ENCODE measurements at places on chromosomes 13 and 19. TPM values are rescaled to one million over a fixed set of nuclear protein-coding genes. Genes with fewer than 3 reads are reported as not detected.

GRCh38 chr19:29372461-29372860 lies 153.3 kb upstream of the VSTM2B start:
- no peak overlapping the region for H3K27ac ChIP-seq
- H3K4me1 ChIP-seq = no peaks in the 10 kb centered on the region
- no peak for DNase-seq
- no peaks in the 10 kb centered on the region for H3K36me3 ChIP-seq
- H3K27me3 ChIP-seq = no peaks in the 10 kb centered on the region

DNA sequence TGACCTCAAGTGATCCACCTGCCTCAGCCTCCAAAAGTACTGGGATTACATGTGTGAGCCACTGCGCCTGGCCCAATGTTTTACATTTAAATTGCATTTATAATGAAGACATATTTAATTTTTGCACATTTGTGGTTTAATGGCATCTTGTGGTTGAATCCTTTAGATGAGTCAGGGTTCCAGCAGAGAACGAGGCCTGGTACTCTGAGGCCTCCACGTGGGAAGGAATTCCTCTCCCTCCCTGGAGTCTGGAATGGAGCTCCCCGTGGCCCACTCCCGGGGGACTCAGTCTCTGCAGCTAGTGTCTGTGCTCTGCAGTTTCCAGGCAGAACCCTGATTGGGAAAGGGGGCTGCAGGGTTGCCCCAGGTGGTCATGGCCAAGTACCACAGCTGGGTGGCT lies 24.2 kb downstream of the ZFR2 start:
- H3K27me3 ChIP-seq = no peaks in the 10 kb centered on the region
- no peaks in the 10 kb centered on the region for H3K36me3 ChIP-seq
- DNase-seq = no peak
- no peaks in the 10 kb centered on the region for H3K4me1 ChIP-seq

- DNase-seq = no peak
- no peaks in the 10 kb centered on the region for H3K27me3 ChIP-seq
- H3K36me3 ChIP-seq = no peaks in the 10 kb centered on the region
- H3K4me3 ChIP-seq = no peak overlapping the region
- peaks cover 26% of the 10 kb centered on the region for H3K4me1 ChIP-seq
Observed at GRCh38 chr19:13040232-13040947, 45.1 kb downstream of the NFIX start.

Gene IRS2
- polyA plus RNA-seq = 2.3 TPM

- H3K27me3 ChIP-seq = peaks cover 4% of the 10 kb centered on the region
- peaks cover 6% of the 10 kb centered on the region for H3K4me1 ChIP-seq
- peak; percentile 47 for DNase-seq
- no peak overlapping the region for H3K4me3 ChIP-seq
Observed at GRCh38 chr19:42386974-42387707, 3.0 kb downstream of the CNFN start.

Gene MYO1F
- 161 TPM for polyA plus RNA-seq

DNA sequence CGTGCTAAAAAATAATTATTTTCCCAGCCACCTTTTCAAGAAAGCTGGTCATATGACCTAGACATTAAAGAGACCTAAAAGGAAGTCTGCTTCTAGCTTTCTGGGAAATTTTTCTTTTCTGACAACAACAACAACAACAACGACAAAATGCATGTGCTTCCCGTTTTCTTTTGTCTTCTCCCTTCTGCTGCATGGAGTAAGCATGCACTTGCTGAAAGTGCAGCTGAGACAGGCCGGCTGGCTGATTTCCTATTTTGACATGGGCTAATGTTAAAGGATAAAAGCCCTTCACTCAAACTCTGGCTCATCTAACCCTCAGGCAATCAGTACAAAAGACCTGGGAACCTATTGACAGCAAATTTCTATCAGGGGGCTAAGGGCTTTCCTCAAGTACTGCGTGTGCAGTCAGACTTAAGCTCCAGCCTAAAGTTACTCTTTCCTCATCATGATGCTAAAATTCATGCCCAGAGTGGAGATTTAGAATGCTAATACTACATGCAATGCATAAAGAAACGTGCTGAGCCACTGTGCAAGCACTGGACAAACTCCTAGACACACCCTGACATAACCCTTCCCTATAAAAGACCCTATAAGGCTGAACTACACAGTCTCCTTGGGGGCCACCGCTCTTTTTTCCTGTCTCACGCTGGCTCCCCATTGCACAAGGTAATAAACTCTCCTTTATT lies 811.1 kb downstream of the UQCRFS1 start:
- H3K36me3 ChIP-seq = no peaks in the 10 kb centered on the region
- H3K4me1 ChIP-seq = no peaks in the 10 kb centered on the region
- no peaks in the 10 kb centered on the region for H3K27me3 ChIP-seq
- H3K27ac ChIP-seq = no peak overlapping the region

Gene EPS8L1
- polyA plus RNA-seq = 0.28 TPM

DNA sequence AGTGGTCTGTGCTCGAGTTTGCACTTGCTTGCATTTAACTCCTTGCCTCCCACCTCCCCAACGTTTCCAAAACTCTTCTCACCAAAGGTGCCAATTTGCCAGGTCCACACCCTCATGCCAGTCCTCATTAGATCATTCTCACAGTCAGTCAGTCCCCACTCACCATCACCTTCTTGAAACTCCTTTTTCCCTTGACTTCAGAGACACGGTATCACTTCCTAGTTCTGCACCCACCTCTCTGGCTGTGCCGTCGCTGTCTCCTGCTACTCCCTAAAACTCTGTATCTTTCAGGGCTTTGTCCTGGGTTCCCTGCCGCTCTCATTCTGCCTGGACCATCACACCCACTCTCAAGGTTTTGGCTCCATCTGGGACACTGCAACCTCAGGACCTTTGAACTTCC lies 19.6 kb downstream of the OLFM2 start:
- no peaks in the 10 kb centered on the region for H3K27me3 ChIP-seq
- H3K27ac ChIP-seq = no peak overlapping the region
- no peak for DNase-seq
- peaks cover 7% of the 10 kb centered on the region for H3K4me1 ChIP-seq

Gene ZNF560
- polyA plus RNA-seq = not detected

DNA sequence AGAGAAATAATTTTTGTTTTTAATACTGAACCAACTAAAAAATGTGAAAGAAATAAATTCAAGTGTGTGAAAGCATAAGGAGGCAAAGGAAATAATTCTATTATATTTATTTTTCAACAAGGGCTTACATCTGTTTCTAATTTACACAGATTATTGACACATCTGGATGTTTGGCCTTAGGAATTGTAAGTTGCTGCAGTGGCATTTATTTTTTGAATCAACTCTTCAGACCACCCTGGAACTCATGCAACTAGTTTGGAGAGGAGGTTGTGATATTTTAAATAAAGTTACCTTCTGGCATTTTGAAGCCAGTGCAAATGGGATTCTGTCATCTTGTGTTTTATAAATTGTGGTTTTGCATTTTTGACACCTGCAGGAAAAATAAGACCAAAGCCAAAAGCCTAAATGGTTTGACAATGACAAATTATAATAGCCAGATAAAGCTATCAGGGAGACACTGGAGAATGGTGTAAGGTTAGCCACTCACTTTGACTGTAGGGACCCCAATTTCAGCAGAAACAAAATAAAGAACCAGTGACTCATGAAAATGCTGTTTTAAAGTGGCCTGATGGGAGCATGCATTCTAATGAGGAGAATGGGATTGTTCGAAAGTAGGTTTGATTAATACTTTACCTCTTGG lies 192.9 kb downstream of the KLF5 start:
- H3K4me3 ChIP-seq = no peak overlapping the region
- H3K36me3 ChIP-seq = no peaks in the 10 kb centered on the region
- no peak for DNase-seq
- H3K27me3 ChIP-seq = no peaks in the 10 kb centered on the region
- H3K4me1 ChIP-seq = no peaks in the 10 kb centered on the region

Gene ZIM2
- not detected for polyA plus RNA-seq

Gene DAND5
- polyA plus RNA-seq = not detected

DNA sequence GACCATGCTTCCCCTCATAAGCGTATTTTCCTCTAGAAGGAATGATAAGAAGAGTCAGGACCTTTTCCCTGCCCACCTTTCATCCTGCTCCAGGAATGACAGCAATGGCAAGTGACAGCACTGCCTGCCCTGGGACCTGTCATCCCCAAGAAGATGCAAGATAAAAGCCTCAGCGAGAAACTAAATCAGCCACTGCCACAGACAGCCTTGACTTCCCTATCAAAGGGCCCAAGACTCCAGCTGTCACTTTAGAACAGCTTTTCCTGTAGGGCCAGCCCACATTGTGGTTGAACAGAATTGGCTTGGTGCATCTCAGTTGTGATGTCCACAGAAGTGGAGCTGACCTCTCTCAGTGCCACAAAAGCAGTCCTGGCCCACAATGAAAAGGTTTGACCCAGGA lies 1.1 kb downstream of the RAB8A start:
- peak overlapping the region; percentile 94 for H3K27ac ChIP-seq
- H3K4me1 ChIP-seq = peaks cover 37% of the 10 kb centered on the region
- H3K4me3 ChIP-seq = peak overlapping the region; percentile 89
- H3K27me3 ChIP-seq = no peaks in the 10 kb centered on the region
- DNase-seq = no peak

Gene C19orf67
- polyA plus RNA-seq = not detected

Gene PET100
- polyA plus RNA-seq = 297 TPM

DNA sequence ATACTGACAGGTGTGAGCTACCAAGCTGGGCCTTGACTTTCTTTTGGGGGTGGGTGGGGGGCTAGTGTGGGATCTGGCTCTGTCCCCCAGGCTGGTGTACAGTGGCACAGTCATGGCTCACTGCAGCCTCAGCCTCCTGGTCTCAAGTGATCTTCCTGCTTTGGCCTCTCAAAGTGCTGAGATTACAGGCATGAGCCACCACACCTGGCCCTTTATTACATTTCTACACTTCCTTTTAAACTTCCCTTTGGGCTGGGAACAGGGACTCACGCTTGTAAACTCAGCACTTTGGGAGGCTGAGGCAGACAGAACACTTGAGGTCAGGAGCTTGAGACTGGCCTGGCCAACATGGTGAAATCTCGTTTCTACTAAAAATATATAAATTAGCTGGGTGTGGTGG lies 12.0 kb downstream of the FTL start:
- no peaks in the 10 kb centered on the region for H3K4me1 ChIP-seq
- no peak overlapping the region for H3K27ac ChIP-seq
- DNase-seq = no peak
- H3K27me3 ChIP-seq = no peaks in the 10 kb centered on the region
- H3K4me3 ChIP-seq = no peak overlapping the region
- peaks cover 5% of the 10 kb centered on the region for H3K36me3 ChIP-seq

- no peaks in the 10 kb centered on the region for H3K4me1 ChIP-seq
- no peaks in the 10 kb centered on the region for H3K27me3 ChIP-seq
- no peak overlapping the region for H3K4me3 ChIP-seq
Observed at GRCh38 chr19:35315883-35316282, 13.1 kb upstream of the CD22 start.

DNA sequence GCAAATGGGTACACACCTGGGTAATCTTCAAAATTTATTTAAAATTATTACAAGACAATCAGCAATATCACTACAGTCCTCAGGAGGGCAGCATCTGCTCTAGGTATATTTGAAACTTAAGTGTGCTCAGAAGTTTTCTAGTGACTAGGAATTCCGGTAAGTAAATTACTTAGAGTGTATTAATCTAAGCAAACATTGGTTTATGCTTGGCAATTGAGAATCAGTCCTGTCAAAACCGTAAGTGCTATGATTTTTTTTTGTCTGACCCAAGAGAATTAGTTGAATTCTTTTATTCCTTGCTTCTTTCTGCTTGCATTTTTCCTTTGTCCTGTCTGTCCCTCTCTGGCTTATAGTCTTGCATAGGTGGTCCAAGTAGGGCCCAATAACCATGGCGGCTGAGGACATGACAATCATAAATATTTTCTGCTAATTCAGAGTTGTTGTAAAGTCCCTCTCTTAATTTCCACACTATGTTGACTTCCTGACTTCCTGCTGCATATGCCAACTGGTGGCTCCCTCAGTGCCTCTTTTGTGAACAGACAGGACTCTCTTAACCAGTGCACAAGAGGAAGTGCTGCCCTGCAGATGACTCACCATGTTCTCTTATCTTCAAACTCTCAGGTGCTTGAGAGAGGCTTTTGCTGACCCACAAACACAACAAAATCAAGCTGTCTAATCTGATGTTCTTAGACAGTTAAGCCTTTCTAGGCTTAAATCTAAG lies 82.2 kb downstream of the SLAIN1 start:
- H3K27me3 ChIP-seq = no peaks in the 10 kb centered on the region
- no peak overlapping the region for H3K4me3 ChIP-seq
- no peak overlapping the region for H3K27ac ChIP-seq
- DNase-seq = no peak
- no peaks in the 10 kb centered on the region for H3K36me3 ChIP-seq

DNA sequence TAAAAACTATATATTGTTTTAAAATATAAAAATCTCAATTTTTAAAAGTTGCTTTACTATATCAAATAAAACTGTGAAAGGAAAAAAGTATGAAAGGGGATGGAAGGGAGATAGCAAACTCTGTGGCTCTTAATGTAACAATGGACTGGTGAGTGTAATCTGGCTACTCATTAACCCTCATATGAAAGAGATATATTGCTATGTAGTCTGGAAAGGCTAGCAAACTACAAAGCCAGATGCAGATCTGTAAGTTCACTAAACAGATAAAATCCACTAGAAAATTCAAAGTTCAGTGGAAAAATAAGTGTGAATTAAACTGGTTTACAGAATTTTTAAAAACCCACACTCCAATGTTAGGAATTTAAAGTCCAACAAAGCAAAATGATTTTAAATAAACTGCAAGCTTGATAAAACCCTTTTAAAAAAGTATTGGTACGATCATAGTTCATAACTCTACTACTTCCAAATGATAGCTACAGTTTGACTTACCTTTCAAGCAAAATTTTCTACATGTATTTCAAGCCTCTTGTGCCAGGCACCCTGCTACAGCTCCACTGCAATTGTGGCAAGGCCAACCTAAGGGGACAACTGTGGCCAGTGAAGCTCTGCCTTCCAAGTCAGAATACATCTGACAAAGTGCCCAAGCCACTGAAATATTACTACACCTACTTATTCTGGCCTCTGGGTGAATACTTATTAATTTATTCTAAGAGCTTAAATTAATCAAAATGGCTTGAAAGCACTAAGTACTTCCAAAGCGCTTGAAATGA lies 647 bp upstream of the ELF1 start:
- no peak for DNase-seq
- no peaks in the 10 kb centered on the region for H3K27me3 ChIP-seq
- H3K4me3 ChIP-seq = no peak overlapping the region
- peaks cover 24% of the 10 kb centered on the region for H3K4me1 ChIP-seq
- peak overlapping the region; percentile 91 for H3K27ac ChIP-seq
- no peaks in the 10 kb centered on the region for H3K36me3 ChIP-seq

Gene CACNG6
- polyA plus RNA-seq = not detected
